Anterior cingulate cortex (tissue), 58 donors: ENCODE measurements at places on chromosomes 11 and 22.

- no peak for DNase-seq
Measured at GRCh38 chr11:64089915-64090805, 54.4 kb downstream of the FLRT1 start.

DNA sequence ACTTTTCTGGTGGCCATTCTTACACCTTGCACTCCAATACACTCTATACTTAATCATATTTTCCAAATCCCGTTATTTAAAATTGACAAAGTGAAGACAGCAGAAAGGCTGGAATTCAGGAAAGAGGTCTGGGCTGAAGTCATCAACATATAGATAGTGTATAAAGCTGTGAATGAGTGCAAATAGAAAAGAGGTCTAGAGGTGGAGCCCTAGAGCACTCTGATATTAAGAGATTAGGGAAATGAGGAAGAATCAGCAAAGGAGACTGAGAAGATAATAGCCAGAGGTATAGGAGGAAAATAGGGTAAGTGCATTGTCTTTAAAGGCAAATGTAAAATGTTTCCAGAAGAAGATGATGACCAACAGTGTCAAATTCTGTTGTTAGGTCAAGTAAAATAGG lies 7.9 kb downstream of the CTR9 start:
- no peak for DNase-seq

DNA sequence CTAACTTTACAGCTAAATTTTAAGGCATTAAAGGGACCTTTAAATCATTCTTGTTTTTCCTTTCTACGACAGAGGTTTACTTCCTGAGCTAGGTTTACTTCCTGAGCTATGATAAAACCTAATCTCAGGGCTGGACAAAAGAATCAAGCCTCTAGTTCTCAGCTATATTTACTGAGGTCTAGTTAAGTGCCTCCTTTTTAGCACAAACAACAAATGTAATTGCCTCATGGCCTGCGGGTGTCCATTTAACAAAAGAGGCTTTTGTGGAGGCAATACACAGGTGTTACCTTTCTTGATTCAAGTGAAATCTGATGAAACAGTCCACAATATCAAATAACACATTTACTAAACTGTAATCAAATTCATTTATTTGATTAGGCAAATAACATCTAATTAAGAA lies 67.3 kb downstream of the IMMP1L start:
- DNase-seq, result no peak

- no peak for DNase-seq
Measured at GRCh38 chr22:17101475-17102296, 16.9 kb downstream of the IL17RA start.

GRCh38 chr11:125141178-125141577 lies 23.4 kb upstream of the PKNOX2 start:
- no peak for DNase-seq
